WTC11 (cell line): ENCODE measurements at places on chromosomes 7 and 10. TPM values are rescaled to one million over a fixed set of nuclear protein-coding genes. Genes with fewer than 3 reads are reported as not detected.

DNA sequence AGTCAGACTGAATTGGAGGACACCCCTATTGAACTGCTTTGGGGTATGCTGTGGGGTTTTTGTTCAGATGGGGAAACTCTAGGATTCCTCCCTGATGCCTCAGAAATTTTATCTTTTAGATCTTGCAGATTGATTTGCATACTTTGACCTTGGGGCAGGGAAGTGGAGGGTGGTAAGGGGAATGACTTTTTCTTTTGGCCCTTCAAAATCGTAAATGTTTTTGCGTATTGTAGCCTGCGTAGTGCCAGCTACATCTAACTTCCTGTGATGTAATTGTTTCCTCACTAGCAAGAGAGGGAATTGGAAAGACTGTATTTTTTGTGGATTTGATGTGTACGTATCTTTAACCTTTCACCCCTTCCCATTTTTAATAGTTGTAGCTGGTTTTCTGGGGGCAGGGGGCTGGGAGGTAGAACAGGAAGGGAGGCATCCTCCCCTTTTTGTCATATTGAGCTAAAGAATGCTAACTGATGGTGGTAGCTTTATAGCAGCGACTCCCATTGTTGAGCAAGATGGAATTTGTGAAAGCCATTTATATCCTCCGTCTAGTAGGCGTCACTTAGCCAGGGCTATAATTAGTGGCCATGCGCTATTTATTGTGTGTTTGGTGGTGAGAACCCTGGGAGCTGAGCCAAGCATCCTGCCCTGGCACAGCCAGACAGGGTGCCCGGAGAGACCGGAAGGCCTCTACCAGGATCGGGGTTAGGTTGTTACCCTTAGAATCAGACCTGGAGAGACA is 11.3 kb downstream of the DUSP5 start:
- H3K36me3 ChIP-seq: peaks cover 92% of the 10 kb centered on the region
- no peaks in the 10 kb centered on the region for H3K27me3 ChIP-seq
- DNase-seq: no peak
- no peak overlapping the region for H3K4me3 ChIP-seq

The RPEL1 gene
- total RNA-seq: 0.09 TPM in 1 of 3 replicates, not detected in the others

DNA sequence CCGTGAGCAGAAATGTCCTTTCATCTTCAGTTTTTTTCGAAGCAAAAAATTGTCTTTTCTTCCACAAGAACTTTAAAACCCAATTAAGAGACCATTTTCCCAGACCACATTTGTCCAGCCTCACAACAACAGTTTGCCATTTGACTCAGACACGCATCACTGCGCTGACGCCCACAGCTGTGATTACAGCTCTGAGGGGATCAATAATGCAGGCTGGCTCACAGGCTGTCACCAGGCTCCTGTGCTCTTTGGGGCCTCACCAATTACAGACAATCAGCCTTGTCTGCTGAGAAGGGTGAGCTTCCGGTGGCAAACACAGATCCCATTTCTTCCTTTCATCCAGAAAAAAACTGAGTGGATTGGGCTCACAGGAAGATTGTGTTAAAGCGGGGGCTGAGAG is 33.3 kb downstream of the DDC start:
- no peak overlapping the region for H3K27ac ChIP-seq
- H3K27me3 ChIP-seq: no peaks in the 10 kb centered on the region
- no peaks in the 10 kb centered on the region; the same call in 1 of the 2 replicates for H3K36me3 ChIP-seq
- H3K4me3 ChIP-seq: no peak overlapping the region

- no peak overlapping the region for H3K4me3 ChIP-seq
- DNase-seq: no peak
- no peaks in the 10 kb centered on the region for H3K4me1 ChIP-seq
Measured at GRCh38 chr10:130491011-130491692, 355.0 kb downstream of the GLRX3 start.

The MAGI2 gene
- total RNA-seq: 26.6 to 32.2 TPM (median 29.2 TPM) in 3 replicates

The CRPPA gene
- 0.66 to 0.87 TPM (median 0.76 TPM) in 3 replicates for total RNA-seq

The TMEM139 gene
- total RNA-seq: 1.5 to 2.0 TPM (median 1.9 TPM) in 3 replicates

The RARRES2 gene
- 193 to 230 TPM (median 197 TPM) in 3 replicates for total RNA-seq

The ANKRD30A gene
- total RNA-seq: not detected in 3 replicates

The HOXA11 gene
- total RNA-seq: not detected in 3 replicates

DNA sequence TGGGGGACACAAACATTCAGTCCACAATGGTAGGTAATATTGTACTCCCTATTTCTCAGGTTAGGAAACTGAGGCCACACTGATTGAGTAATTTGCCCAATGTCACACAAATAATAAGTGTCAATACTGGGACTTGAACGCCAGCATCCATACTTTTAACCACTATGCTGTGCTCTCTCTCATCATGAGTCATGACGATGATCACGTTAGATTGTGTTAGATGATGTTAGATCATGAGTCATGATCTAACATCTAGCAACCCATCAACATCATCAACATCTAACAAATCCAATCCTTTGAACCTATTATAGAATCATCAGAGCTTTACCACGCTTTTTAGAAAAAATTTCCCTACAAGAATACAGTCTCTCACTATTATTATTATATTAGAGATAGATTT is 28.1 kb upstream of the HERPUD2 start:
- H3K36me3 ChIP-seq: no peaks in the 10 kb centered on the region
- H3K27ac ChIP-seq: no peak overlapping the region
- DNase-seq: no peak
- no peaks in the 10 kb centered on the region for H3K27me3 ChIP-seq
- no peak overlapping the region for H3K4me3 ChIP-seq

- peaks cover 41% of the 10 kb centered on the region for H3K4me1 ChIP-seq
- DNase-seq: no peak
- no peak overlapping the region for H3K4me3 ChIP-seq
- no peaks in the 10 kb centered on the region for H3K27me3 ChIP-seq
- no peaks in the 10 kb centered on the region; the same call in 1 of the 2 replicates for H3K36me3 ChIP-seq
Measured at GRCh38 chr7:49817279-49817678, 43.8 kb downstream of the VWC2 start.
